ENCODE measurements at places on chromosomes 5 and 9.

DNA sequence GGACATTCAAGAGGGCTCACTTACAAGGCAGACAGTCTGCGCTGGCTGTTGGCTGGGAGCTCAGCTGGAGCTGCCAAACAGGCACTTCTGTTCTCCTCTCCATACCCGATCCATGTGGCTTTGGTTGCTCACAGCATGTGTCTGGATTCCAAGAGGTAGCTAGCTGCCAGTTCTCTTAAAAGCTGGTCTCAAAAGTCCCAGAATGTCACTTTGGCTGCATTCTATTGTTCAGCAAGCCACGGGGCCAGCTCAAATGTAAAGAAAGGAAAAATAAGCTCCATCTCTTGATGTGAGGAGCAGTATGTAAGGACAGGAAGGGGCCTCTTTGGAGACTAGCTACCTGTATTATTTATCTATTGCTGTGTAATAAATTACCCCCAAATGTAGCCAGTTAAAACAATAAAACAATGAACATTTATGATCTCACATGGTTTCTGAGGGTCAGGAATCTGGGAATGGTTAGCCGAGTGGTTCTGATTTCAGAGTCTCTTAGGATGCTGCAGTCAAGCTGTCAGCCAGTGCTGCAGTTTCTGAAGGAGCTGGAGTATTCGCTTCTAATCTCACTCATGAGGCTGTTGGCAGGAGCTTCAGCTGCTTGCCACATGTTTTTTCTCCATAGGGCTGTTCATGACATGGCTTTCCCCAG lies 112.7 kb upstream of the CLINT1 start:
- DNase-seq, result no peak

DNA sequence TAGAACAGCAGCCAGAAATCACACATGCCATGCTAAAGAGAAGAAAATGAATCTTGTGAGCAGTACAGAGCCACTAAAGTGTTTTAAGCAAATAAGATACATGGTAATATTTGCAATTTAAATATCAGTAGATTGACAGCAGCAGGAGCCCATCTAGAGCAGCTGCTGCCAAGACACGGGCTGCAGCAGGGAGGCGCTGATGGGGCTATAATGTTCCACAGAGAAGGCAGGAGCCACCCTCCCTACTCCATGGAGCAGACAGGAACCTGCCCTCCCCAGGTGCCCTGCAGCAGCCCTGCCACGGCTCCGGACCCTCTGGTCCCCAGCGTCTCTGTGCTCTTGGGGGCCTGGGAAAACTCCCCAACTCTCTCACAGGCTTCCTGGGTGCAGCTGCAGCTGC lies 224.1 kb upstream of the ISL1 start:
- DNase-seq, result no peak

GRCh38 chr9:80922544-80922943 lies 766.8 kb downstream of the TLE1 start:
- no peak for DNase-seq

DNA sequence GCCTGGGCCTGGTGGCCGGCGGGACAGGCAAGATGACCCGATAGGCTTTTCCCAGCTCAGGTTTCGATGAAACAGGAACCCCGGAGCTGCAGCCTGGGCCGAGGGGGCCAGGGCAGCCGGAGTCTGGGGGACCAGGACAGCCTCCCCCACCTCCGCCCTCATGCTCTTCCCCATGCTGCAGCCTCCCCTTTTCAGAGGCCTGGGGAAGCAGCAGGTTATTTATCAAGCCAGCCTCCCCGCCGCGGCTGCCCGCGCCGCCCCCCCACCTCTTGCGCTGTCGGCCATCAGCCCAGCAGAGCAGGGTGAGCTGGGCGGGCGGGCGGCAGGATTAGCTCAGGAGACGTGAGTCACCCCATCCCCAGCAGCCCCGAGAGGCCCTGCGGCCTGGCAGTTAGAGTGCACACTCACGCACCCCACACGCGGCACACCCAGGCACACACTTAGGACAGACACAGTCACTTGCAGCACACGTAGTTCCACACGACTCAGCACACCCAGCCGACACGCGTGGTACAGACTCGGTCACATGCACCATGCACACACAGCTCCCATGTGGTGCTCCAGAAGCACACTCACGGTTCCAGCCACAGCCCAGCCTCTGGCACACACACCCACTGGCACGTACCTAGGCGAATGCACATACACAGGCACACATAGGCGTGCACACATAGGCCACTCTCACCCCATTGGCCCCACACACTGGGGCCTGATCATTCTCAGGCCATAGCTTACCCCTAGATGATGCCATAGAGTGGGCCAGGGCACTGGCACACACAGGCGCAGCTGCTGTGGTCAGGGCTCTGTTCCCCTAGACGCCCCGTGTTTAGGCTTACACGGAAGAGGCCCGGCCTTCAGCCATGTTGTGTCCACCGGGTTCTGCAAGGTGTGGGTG lies 13.0 kb downstream of the CXXC5 start:
- DNase-seq, result no peak

DNA sequence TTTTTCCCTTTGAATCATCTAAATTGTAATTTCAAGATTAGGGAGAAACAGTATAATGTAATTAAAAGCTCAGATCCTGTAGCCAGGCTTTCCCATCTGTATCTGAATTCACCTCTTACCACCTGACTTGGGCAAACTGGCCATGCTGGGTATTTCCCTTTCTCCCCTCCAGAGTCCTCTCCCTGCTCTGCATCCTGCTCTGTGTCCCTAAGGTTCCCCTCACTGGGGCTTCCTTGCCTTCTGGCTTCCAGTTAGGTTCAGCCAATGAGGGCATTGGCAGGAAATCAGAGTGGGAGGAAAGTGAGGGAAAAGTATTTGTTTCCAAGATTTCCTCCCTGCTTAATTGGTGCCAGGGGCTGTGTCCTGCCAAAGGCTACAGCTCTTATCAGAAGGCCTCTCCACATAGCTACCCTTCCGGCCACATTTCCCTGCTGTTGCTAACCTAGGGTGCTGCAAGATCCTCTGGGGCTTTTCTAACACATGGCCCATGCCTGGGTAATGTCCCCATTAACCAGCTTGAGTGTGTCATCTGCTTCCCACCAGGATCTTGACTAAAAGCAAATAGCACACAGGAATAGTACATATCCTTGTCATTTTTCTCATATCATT lies 51.0 kb upstream of the MPDZ start:
- DNase-seq, result no peak

Measured in CD4-positive, alpha-beta T cell treated with Interleukin-6 for 4 hours (primary cell).